ENCODE measurements at places on chromosomes 16 and 17.

DNA sequence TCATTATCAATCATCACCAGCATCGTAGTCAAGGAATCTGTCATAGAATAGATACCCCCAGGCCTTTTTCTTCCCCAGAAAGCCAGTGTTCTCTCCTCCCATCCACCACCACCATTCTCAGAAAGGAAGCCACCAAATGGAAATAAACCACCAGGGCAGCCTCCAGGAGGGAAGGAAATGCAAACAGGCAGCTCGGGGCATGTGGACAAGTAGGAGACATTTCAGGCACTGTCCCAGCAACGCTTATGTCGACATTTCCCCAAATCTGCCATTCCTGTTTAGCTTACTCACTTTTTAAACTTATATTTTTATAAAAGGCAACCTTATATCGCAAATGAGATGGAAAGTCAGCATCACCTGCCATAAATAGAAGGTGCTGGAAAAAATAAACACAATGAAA is 15.8 kb downstream of the EMP2 start:
- DNase-seq: no peak

DNA sequence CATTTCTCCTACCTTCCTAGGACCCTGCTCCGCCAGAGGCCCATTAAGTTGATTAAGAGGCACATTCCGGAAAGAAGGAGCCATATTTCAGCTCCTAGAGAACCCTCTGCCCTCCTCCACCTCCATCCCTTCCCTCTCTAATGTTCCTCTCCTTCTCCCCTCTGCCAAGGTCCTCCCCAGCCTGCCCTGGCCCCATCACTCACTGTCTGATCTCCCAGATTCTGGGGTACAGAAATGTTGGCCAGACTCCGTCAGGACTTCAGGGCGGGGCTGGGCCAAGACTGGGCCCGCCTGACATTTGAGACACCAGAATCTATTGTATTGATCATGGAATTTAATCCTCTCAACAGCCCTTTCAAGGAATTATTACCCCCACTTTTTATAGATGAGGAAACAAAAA is 136.1 kb downstream of the TMEM132E start:
- DNase-seq: no peak

- no peak for DNase-seq
These were observed 2.6 kb downstream of the STXBP4 start for GRCh38 chr17:54971147-54971546.

- no peak for DNase-seq
These were observed 13.7 kb downstream of the N4BP1 start for GRCh38 chr16:48596326-48596725.

- DNase-seq: peak; percentile 17
These were observed 775 bp downstream of the CYTH1 start for GRCh38 chr17:78781104-78781892.

GRCh38 chr16:4241928-4242283 is at the start of gene SRL:
SRL (minus strand) TSS chr16:4242080; CDS start chr16:4242067, 13 bp downstream.
- no peak for DNase-seq

GRCh38 chr17:45428050-45428617 is 4.5 kb downstream of the ARHGAP27 start:
- peak; percentile 30 for DNase-seq

DNA sequence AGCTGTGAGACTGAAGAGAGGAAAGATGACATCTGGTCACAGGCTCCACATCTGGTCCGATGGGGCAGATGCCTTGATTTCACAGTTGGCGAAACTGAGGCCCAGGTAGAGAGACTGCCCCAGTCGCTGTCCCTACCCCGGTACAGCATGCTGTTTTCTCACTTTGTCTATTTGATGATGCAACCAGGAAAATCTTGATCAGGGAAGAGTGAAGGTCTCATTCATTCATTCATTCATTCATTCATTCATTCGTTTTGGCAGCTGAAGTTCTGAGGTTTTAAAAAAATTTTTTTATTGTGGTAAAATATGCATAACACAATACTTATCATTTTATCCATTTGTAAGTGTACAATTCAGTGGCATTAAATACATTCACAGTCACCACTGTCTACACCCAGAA is 19.7 kb downstream of the CMIP start:
- DNase-seq: no peak

- DNase-seq: no peak
These were observed 199.0 kb downstream of the MSI2 start for GRCh38 chr17:57455063-57455914.

DNA sequence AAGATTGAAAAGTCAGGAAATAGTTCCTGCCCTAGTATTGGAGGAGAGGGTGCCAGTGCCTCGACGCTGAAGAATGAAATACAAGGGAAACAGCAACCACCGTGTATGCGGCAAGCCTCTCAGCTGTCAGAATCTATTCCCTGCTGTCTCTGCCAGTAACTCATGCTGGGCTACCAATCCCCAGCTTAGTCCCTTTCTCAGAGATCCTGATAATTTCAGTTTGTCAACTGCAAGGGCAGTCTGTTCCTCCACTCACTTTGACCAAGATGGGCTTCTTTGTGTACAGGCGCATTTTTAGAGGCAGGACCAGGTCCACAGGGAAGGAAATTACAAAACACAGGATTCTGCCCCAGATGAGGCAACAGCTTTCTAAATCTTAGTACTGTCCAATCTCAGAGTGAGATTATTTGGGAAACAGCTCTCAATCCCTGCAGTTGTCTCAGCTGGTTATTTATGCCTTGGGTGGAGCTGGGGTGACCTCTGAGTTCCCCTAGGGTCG is 1.3 kb downstream of the NQO1 start:
- DNase-seq: no peak

DNA sequence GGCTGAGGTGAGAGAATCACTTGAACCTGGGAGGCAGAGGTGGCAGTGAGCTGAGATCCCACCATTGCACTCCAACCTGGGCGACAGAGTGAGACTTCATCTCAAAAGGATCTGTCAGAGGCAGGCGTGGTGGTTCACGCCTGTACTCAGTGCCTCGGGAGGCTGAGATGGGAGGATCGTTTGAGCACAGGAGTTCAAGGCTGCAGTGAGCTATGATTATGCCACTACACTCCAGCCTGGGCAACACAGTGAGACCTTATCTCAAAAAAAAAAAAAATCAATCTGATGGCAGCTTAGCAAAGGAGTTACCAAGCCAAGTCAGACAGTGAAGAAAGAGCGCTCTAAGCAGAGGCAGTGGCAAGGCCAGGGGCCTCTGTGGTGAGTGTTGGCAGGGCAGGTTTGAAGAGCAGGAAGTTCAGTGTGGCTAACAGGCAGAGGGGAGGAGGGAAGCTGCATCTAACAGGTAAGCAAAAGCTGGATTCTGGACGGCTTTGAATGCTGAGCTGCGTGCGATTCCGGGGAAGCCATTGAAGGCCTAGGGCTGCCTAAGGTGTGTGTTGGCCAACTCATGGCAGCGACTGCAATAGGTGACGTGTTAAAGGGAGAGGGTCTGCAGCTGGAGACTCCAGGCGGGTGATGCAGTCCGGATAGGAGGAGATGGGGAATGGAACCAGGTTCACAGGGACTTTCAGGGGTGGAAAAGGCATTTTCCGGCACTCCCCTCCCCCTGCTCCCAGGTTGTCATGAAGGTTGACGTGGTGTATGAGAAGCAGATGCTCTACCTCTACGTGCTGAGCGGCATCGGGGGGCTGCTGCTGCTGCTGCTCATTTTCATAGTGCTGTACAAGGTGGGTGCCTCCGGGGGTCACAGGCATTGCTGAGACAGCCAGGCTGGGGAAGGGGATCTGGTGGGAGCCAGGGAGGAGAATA is 7.0 kb downstream of the ZNF768 start:
- no peak for DNase-seq

DNA sequence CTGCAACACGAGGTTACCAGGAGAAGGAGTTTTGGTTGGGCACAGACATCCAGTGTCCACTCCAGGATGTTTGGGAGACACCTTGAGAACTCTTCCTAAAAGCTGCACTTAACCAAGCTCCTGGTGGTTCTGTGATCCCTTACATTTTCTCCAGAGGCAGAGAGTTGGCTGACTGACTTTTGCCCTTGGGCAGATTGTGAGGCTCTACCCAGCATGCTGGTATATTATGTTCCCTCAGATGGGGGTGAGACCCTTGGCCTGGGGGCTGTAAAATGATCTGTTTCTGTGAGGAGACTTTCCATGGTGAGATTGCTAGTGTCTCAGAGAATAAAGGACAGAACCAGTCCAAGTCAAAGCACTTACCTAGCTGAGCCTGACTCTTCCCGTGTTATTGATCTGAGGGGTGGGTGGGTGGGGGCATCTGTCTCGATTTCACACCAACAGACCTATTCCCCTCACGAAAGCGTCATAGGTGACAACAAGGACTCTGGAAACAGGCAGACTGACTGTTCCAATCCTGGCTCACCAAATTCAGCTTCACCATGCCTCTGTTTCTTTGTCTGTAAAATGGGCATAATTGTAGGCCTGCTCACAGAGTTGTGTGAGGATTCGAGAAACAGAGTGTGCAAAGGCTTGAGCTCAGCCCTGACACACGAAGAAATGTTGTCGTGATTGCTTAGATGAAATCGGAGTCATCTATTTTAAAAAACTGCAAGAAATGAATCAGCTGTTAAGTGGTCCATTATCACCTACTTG is 12.2 kb downstream of the USB1 start:
- no peak for DNase-seq

GRCh38 chr17:32100971-32101631 is 41.2 kb upstream of the RHOT1 start:
- DNase-seq: no peak

- DNase-seq: no peak
These were observed 6.7 kb downstream of the ARL16 start for GRCh38 chr17:81676906-81677305.

DNA sequence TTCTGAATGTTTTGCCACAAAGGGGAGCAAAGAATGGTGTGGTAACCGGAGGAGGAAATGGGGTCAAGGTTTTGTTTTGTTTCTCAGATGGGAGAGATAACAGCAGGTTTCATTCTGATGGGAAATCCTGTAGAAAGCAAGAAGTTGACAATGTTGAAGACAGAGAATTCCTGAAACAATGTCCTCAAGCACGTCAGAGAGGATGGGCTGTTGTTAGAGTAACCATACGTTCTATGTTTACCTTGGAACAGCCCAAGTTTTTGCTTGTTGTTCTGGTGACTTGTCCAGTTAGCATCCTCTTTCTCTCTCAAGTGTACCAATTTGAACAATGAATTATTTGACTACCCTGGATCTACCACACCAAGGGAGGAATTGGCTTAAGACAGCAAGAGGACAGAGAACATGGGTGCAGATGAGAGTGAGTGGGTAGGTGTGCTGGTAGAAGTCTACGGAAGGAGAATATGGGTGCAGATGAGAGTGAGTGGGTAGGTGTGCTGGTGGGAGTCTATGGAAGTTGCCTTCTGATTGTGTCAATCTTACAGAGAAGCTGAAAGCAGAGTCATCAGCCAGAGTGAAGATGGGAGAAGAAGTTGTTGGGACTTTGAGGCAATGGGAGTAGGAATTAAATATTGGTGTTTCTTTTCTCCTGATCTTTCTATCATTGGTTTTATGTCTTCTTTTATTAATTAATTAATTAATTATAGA is 14.8 kb upstream of the NSRP1 start:
- no peak for DNase-seq

DNA sequence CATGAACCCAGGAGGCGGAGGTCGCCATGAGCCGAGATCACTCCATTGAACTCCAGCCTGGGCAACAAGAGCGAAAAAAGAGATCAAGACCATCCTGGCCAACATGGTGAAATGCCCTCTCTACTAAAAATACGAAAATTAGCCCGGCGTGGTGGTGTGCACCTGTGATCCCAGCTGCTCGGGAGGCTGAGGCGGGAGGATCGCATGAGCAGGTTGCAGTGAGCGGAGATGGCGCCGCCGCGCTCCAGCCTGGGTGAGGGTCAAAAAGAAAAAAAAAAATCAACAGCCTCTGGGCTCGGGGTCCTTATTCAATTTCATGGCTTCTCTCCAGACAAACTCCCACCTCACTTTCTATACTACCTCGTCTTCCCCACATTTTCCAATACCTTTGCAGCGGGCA is 3.2 kb upstream of the GP1BA start:
- DNase-seq: no peak

DNA sequence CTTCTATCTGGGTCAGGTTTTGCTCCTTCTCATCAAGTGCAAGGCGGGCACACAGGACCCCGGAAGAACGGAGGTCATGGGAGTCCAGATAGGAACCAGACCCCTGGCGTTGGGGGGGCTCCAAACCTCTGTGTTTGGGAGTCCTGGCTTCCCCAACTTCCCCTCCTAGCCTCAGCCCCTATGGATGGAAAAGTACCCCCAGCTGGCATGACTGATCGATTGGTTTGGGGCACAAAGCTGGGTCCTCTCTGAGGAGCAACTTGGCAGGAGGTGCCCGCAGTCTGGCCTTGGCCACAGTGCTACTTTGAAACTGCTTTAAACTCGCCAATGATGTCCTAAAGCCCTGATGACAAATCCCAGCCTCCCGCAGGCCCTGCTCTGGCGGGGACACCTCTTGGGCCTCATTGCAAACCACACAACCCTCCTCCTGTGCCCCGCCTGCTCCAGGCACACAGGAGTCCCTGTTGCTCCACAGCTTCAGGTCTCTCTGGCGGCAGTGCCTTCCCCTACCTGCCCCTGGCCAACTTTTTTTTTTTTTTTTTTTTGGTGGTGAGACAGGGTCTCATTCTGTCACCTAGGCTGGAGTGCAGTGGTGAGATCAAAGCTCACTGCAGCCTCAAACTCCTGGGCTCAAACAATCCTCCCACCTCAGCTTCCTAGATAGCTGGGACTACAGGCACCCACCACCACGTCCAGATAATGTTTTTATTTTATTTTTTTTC is 38.0 kb upstream of the SNN start:
- no peak for DNase-seq

- no peak for DNase-seq
These were observed 2.4 kb upstream of the SLC47A2 start for GRCh38 chr17:19718613-19719354.

DNA sequence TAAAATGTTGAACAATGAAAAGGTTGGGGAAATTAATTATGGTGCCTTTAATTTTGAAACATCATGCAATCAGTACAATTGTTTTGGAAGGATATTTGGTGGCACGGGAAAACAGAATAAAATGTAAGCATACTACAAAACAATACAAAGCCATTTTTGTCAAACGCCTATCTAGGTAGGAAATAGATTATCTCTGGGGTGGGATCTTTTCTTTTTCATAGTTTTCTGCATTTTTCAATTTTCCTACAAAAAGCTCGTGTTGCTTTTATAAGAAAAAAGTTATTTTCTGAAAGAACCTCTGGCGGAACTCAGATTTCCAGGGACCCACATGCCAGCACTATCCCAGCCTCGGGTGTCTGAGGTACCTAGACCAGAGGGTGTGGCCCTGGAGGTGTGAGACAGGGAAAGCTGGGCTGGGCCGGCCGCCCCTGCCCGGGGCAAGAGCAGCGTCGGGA is 961 bp upstream of the MAP3K3 start:
- DNase-seq: no peak

Data from NCI-H1930 (cell line).